Central memory CD4-positive, alpha-beta T cell (primary cell): ENCODE measurements at places on chromosomes 5 and 9.
A peak's percentile ranks its signal among the peaks of the same experiment; 100 is the strongest.

DNA sequence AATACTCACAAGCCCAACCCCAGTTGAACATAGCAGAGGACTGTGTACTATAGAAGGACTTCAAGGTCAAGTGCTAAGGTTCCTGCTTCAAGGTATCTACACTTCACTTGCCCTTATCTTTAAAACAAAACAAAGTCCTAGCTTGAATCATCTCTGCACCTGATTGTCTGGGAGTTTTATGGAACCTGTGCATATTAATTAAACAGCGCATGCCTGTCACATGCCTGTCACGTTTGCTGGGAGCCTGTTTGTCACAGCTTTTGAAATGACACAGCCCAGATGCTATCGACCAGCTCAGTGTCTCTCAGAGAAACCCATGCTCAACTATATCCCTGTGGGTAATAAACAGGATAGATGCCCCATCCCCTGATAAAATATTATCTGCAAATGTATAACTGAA lies 476.0 kb downstream of the ZSWIM6 start:
- DNase-seq: no peak

- DNase-seq: no peak
Measured at GRCh38 chr5:72597456-72597948, 90.3 kb upstream of the ZNF366 start.

DNA sequence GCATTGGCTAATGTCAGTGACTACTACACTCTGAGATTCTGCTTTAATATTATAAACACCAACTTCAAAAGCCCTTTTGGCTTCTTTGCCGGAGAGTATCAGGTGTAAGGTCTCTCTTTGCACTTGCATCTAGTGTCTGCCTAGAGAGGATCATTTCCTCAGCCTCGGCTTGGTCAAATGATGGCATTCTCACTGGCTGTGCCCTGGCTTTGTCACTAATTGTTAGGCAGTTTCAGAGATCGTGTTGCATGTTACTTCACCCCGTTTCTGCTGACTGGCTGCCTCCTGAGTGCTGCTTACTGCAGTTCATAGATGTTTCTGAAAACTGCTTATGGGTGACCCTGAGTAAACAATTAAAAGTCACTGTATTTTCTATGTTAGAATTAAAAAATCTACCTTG lies 48.8 kb downstream of the SLC1A3 start:
- DNase-seq: no peak

DNA sequence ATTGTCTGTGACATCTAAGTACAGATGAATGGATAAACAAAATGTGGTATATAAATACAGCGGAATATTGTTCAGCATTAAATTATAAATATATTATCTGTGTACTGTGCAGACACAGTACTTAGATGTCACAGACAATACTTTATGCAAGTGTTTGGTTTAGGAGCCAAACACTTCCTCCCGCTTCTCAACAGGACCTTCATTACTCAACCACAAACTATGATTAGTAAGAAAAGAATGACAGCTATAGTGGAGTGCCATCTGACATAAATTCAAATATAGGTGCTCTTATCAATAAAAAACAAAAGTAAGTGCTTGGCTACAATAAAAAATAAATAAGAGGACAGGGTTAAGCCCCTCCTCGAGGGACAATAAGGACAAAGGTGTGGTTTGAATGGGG lies 38.9 kb upstream of the STX17 start:
- DNase-seq: no peak

GRCh38 chr5:32522429-32523143 lies 62.8 kb upstream of the SUB1 start:
- DNase-seq: peak; percentile 16

DNA sequence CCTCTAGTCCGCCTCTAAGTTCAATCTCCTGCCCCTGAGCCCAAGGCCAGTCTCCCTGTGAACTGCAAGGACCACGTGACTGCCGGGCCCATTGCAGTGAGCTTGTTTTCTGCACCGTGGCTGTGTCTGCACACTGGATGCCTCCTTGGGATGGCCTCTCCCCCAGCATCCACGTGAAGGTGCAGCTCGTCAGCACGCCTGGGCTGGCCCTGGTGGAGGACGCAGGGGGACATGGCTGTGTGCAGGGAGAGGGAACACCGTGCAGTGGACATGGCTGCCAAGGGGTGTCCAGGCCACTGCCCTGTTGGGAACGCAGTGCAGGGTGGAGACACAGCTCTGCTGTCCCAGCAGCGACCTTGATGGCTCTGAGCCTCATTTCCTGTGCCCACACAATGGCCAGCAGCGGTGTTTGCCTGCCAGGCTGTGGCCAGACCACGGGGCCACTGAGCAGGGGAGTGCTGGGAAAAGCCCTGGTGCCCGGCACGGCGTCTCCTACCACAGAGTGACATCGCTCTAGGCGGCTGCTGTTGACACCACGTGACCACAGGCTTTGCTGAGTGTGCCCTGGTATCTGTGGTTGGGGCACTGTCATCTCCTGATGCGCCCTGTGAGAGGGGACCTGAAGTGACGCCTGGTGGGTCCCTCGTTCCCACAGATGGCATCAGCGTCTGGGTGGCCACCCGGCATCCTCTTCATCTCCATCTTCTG lies 26.9 kb upstream of the EXOC3 start:
- no peak for DNase-seq

GRCh38 chr9:119768266-119768665 lies 399.0 kb upstream of the BRINP1 start:
- DNase-seq: no peak

GRCh38 chr5:159833846-159834245 lies 82.4 kb upstream of the ADRA1B start:
- no peak for DNase-seq

DNA sequence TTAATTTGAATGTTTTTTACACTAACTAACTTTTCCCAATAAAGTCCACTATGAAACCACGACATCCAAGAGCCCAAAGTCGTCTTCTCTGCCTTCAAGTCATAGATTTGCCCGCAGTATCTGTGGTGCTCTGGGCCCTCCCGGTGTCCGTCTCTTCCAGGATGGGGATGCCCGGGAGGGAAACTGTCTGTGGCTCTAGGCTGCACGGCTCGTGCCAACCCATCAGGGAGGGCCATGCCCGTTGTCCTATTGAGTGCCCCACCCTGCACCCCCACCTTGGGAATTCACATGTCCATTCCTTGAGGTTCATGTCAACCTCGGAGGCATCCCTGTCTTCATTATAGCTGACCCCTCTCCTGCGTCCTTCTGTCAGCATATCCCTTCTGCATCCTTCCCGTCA lies 59.8 kb upstream of the LRRTM2 start:
- DNase-seq: no peak

DNA sequence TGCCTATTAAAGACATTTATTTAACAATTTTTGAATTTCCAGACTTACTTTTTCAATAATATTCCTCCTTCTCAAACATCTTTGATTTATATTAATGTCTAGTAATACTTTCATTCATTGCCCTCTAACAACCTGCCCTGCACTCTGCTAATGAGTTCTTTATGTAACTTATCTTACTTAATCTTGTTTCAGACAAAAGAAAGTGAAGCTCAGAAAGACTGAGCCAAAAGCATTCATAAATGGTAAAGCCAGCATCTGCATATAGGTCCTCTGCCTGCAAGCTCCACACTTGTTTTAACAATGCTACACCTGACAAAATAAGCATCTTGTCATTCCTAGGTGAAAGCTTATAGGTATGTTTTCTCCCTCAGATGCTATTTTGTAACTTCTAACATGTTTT lies 2.4 kb upstream of the TNPO1 start:
- no peak for DNase-seq

DNA sequence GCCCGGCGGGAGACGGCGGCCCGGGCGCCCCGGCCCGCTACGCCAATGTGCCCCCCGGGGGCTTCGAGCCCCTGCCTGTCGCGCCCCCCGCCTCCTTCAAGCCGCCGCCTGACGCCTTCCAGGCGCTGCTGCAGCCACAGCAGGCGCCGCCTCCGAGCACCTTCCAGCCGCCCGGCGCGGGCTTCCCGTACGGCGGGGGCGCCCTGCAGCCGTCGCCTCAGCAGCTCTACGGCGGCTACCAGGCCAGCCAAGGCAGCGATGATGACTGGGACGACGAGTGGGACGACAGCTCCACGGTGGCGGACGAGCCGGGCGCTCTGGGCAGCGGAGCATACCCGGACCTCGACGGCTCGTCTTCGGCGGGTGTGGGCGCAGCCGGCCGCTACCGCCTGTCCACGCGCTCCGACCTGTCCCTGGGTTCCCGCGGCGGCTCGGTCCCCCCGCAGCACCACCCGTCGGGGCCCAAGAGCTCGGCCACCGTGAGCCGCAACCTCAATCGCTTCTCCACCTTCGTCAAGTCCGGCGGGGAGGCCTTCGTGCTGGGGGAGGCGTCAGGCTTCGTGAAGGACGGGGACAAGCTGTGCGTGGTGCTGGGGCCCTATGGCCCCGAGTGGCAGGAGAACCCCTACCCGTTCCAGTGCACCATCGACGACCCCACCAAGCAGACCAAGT lies 723 bp downstream of the SNX18 start:
- peak; percentile 55 for DNase-seq

- DNase-seq: no peak
Measured at GRCh38 chr5:4420177-4420576, 720.0 kb upstream of the ADAMTS16 start.

- DNase-seq: no peak
Measured at GRCh38 chr5:143524338-143524945, 121.0 kb upstream of the NR3C1 start.

DNA sequence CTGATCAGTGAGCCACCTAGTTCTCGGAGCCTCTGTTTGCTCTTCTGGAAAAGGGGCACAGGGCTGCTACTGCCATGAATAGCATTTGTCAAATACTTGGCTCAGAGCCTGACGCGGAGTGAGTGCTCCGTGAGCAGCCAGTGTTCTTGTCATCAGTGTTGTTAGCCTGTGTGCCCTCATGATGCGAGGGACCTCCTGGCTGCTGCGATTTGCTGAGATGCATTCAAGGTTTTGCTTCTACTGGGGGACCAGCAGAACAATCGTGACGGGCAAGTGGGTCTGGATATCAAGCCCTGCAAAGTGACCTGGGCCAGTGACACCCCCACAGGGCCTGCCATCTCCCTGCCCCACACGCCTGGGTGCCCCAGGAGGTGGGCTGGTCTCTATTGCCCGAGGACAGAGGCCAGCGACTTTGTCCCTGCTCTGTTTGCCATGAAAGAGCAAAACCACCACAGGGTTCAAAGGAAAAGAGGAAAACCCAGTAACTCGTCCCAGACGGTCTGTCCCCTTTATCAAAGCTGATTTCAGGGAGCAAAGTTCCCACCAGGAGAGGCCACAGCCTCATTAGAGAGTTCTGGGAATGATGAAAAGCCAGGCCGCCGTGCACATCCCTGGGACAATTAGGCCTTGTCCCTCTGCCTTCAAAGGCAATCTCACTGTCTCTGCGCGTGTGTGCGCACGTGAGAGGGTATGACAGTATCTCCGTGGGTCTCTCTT lies 86.5 kb upstream of the LMX1B start:
- DNase-seq: no peak

DNA sequence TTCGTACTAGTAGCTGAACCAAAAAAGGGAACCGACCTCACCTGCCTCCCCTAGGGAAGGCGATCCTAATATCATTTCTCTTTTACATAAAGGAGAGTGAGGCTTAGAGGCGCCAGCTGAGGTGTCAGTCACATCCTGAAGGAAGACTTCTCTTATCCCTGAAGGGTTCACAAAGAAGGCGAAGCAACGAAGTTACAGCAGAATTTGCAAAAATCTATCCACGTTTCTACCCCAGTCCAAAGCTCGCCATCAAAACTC lies 598 bp upstream of the KIAA1191 start:
- DNase-seq: no peak

DNA sequence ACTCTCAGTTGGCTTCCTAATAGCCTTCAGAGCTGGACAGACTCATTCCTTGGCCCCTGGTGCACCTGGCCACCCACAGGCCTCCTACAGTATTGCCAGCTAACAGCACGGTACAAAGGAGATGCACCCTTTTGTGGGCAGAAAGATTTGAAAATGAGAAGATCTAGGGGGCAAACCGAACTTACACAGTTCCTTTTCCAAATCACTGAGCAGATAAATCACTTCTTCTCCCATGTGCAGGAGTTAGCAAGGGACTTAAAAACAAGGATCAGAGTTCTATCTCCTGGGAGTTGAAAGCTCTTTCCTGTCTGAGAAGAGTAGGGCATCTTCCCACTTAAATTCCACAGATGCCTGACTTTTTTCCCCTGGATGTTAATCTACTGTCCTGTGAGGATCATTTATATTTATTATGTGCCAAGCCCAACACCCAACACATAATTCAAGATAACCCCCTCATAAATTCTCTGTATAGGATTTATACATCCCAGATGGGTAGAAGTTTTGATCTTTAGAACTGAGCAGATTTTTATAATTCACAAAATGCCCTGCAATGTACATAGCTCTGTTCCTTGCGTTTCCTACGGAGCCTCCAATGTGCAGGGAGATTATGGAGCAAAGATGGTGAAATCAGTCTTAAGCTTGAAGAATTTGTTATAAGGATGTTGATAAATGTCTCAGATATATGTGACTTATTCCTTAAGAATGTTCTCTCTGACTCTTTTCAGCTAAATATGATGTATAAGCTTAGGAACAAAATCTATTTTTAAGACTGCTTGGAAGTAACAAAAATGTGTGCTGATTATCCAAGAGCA lies 207.2 kb upstream of the DAPK1 start:
- no peak for DNase-seq

GRCh38 chr5:97085459-97086181 lies 56.8 kb downstream of the LIX1 start:
- no peak for DNase-seq

- no peak for DNase-seq
Measured at GRCh38 chr5:31397926-31398557, 133.9 kb downstream of the DROSHA start.

DNA sequence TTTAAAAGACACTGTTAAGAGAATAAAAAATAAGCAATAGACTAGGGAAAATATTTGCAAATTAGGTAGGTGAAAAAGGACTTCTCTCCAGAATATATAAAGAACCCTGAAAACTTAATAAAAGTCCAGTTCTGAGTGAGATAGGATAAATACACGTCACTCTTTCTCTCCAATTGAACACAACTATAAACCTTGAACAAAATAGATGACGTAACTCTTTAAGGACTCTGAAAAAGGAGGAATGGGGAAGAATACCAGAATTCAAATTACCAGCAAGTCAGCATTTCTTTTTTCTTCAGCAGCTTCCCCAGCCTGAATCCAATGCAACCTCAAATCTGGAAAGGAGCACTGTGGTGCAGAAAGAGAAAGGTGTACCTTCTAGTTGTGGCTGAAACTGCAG lies 6.8 kb upstream of the WDR41 start:
- DNase-seq: no peak

DNA sequence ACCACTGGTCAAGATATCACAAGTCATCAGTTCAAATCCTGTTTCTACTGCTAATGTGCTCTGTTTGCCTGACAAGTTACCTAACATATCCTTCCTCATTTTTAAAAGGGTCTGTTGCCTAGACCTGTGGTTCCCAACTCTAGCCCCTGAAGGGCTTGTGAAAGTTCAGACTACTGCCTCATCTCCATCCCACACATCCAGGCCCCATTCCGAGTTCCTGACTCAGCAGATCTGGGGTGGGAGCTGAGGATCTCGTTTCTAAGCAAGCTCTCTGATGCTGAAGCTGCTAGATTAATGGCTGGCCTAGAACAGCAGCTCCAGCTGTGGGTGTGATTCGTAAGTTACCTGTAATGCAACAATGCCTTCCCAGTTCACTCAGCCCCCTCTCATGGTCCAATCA lies 32.5 kb downstream of the S1PR3 start:
- DNase-seq: no peak

- no peak for DNase-seq
Measured at GRCh38 chr5:113807427-113807991, 294.0 kb downstream of the YTHDC2 start.

- DNase-seq: peak; percentile 66
Measured at GRCh38 chr9:99820685-99821395, 845 bp upstream of the NR4A3 start.
